Activated CD8-positive, alpha-beta memory T cell treated with anti-CD3 and anti-CD28 coated beads, Interleukin-2, amount 50 U/mL, for 4 hours (primary cell): ENCODE measurements at places on chromosomes 12 and 14.

- no peak for DNase-seq
These were observed 47.7 kb upstream of the PTPRO start for GRCh38 chr12:15274561-15274967.

DNA sequence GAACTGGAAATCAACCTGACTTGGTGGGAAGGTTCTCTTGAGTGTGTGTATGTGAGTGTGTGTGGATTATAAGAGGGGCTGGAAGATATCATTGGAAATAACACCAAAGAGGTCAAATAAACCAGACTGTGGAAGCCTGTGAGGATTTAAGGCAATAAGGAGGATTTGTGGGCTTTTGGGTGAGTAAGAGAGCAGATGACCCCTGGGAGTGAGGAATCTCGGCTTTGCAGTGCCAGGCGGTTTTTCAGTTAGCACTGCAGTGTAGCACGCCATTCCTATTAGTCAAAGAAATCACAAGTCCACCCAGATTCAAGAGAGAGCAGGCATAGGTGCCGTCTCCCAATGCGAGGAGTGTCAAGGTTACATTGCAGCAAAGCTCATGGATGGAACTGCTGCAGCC, 63.3 kb downstream of the CALM1 start:
- DNase-seq: no peak

- DNase-seq: peak; percentile 6
These were observed 140.5 kb downstream of the ADGRD1 start for GRCh38 chr12:131093971-131094830.

DNA sequence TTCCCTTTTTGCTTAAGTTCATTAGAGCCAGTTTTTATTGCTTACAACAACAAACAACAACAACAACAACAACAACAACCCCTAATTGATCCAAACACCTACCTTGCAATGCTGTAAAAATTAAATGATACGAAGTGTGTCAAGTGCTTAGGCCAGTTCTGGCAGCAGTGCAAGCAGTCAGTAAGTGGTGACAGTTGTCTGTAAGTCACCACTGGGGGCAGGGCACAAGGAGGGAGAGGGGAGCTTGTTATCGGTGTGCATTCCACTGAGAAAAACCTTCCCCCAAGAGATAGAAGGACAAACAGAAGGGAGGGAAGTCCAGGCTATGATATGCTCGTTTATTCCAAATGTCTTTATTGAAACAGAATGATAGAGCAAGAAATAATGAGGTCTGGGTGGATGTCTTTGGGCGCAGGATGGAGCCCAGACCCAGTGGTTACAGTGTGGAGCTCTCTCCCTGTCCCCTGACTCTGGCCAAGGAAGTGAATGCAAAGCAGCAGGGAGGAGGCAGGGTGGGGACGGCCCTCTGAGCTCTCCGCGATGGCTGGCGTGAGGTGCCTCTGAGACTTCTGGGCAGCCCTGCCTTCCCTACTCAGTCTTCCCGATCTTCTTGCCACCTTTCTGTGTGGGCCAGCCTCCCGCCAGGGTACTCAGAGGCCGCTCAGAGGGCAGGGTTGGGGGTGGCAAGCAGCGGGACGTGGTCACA, 6.5 kb downstream of the SLC22A17 start:
- DNase-seq: no peak

DNA sequence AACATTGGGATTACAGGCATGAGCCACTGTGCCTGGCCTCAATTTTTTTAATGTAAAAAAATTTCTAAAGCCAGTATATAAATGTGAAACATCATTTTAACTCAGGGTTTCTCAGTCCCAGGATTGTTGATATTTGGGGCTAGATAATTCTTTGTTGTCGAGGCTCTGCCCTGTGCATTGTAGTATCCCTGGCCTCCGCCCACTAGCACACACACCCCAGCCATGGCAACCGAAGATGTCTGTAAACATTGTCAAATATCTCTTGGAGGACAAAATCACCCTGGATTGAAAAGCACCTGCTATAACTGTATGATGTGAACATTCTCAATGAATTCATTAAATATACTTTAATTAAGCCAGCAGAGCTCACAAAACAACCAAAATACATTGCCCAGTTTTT, 8.4 kb upstream of the CIT start:
- no peak for DNase-seq

DNA sequence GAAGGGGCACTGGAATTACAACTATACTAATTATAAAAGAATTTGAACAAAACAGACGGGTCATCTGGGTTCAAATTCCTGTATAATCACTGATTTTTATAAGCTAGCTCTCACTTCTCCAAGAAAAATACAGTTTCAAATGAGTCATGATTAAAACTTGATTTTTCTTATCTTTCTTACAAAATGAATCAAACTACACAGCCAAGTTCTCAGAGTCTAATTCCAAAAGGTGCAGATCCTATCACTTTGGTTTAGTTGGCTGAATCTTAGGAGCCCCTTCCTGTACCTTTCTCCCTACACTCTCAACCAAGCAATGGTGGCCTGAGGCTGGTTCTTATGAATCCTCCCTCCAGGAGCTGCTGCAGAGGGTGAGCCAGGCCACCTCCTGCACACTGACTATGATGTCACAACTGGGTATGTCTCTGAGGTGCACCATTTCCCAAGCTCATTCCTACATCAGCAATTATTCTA, 43.8 kb upstream of the BMP4 start:
- no peak for DNase-seq

- DNase-seq: no peak
These were observed 7.2 kb upstream of the GPR84 start for GRCh38 chr12:54371328-54372112.

- DNase-seq: peak; percentile 71
These were observed 8.8 kb upstream of the SP7 start for GRCh38 chr12:53344824-53345485.

DNA sequence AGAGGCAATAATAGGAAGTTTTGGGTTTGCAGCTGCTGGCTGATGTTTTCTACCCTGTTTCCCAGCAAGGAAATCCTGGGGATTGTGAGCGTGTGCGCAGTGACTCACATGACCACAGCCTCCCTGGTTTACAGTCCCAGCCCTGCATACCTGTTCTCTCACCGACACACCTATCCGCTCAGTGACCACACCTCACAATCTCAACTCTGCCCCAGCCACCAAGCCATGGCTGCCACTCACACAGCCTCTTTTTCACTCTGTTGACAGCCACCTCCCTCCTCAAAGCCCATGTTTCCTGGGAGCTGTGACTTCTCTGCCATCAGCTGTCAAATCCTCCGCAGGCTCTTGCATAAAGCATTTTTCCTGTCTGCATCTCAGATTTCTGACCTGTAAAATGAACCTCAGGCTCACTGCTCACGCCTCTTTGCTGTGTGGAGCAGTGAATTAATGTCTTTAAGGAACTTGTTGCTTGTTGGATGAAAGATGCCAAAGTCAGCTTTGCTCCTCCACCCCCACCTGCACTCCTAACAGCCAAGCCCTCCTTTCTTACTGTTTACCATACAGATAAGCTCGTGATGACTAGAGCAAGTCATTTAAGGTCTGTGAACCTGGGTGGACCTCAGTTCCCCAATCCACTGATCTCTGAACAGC, 43.5 kb downstream of the B4GALNT3 start:
- DNase-seq: no peak

- no peak for DNase-seq
These were observed 89.1 kb upstream of the ZDHHC17 start for GRCh38 chr12:76674669-76675315.

GRCh38 chr14:72606879-72607278, 287.0 kb downstream of the DPF3 start:
- no peak for DNase-seq

DNA sequence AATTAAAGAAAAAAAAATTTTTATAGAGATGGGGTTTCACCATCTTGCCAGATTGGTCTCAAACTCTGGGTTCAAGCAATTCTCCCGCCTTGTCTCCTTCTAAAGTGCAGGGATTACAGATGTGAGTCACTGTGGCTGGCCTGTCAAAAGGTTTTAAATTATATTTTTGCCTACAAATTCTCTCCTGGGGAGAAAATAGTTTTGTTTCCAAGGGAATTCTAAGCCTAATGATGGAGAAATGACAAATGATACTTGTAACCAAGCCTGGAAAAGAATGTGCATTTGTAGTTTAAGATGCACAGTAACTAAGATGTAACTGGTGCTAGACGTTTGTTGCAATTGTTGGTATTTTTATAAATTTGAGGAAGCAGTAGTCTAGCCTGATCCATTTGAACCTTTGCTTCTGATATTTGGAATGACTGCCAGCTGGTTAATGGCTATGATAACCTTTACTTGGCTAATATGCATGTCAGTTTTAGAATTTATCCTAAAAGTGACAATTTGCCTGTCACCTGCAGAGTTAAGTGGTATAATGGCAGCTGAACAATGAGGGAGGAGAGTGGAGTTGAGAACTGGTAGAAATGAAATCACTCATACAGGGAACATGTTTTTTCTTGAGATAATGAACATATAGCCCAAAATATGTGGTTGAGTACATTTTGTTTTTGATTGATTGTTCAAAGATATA, 148.0 kb downstream of the FUT8 start:
- no peak for DNase-seq

DNA sequence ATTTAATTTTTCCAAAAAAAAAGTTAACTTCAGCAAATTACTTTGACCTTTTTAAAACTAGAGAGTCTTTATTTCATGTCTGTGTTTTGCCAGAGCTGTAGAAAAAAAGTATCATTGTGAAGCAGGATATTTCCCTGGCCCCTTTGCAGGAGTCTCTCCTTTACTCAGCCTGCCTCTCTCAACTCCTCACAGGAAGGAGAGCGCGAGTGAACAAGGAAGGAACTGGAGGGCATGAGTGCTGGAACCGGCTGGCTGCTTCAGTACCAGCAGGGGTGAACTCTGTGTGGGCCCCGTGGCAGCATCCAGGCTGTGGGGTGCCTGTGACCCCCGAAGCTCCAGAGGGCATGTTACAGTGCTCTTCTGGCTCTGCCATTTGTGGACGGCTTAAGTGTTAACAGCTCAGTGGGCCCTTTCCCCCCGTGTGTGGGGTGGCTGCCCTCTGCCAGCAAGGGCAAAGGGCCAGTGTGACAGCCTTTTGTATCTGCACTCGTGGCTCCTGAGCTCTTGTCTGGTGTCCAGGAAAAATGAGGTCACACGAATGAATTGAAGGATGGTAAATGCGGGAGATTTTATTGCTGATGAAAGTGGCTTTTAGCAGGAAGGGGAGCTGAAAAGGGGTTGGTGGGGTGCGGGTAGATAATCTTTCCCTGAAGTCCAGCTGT, 76.6 kb upstream of the KCNH3 start:
- DNase-seq: no peak

- DNase-seq: no peak
These were observed 24.5 kb downstream of the SLC17A8 start for GRCh38 chr12:100381379-100381778.

DNA sequence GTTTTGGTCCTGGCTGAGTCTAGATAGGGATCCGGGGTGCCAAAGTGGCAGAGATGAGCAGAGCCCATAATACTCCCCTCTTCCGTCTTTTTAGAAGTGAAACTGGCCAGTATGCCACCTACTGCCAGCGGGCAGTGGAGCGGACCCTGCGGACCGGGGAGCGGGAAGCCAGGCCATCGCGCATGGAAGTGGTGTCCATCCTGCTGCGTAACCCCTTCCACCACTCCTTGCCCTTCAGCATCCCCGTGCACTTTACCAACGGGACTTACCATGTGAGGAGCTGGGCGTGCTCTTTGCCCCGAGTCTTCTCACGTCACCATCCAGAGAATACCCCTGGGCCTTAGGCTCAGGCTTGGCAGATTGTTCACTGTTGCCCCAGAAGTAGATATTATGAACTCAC, 21.0 kb downstream of the PIGH start:
- no peak for DNase-seq

DNA sequence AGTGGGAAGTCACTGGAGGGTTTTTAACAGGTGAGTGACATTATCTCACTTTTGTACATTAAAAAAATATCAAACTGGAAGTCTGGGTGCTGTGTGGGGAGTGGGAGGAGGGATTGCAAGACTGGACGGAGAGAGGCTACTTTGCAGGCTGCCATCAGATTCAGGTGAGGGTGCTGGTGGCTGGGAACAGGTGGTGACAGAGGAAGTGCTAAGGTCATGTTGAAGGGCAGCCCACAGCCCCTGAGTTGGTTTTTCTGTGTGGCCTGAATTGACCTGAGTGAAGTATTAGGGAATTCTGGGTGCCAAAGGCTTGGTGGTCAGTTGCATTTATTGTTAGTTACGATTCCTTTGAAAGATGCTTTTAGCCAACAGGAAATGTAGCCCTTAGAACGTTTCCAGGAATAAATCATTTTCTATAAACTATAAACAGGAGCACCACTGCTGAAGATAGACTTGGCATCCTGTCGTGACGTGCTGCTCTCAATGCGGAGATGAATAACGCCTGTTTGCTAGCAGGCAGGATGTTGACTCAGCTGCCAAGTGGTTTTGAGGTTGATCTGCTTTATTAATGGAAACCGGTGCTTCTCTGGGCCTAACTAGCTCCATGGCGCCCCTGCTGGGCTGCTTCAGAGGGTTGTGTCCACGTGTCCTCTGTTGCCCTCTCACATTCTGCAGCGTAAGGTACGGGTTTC, 707.5 kb upstream of the TMEM132C start:
- DNase-seq: no peak

DNA sequence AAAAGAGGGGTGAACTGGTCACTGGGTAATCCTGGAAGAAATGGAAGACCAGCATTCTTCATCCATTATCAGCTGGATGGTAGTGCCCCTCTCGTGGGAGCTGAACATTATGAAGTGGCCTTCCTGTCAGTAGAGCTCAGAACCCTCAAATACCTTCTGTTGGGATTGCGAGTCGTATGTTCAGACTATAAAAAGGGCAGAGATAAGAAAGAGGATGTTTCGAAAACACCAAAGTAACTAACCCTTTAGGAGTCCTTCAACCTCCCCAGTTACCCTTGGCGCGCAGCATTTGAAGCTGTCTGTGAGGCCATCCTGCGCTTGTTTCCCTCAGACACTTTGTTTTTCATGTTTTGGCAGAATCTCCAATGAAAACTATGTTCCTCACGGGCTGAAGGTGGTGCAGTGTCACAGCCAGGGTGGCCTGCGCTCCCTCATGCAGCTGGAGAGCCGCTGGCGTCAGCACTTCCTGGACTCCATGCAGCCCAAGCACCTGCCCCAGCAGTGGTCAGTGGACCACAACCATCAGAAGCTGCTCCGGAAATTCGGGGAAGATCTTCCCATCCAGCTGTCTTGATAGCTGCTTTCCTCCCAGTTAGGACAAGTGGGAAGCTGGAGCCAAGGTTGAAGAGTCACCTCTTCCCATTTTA, 19.3 kb upstream of the GALNT16 start:
- no peak for DNase-seq

DNA sequence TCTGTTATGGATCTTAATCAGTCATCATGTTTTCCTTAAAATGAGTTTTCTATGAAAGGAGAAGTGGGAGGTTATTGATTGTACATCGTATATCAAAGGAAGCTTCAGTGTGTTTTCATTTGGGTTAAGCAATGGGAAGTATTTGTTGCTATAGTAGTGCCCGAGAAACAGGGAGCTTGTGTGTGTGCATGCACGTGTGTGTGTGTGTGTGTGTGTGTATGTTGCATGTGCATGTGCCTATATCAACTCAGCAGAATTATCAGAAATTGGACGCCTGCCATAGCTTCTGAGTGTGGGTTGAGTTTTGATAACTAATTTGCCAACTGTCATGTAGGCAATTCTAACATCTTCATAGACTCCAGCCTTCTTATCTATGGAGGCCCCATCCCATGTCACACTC, 246.1 kb upstream of the CRY1 start:
- no peak for DNase-seq
